Central memory CD4-positive, alpha-beta T cell (primary cell): ENCODE measurements at places on chromosomes 2 and 18.

- no peak for DNase-seq
Measured at GRCh38 chr2:226030369-226030768, 630.9 kb downstream of the NYAP2 start.

DNA sequence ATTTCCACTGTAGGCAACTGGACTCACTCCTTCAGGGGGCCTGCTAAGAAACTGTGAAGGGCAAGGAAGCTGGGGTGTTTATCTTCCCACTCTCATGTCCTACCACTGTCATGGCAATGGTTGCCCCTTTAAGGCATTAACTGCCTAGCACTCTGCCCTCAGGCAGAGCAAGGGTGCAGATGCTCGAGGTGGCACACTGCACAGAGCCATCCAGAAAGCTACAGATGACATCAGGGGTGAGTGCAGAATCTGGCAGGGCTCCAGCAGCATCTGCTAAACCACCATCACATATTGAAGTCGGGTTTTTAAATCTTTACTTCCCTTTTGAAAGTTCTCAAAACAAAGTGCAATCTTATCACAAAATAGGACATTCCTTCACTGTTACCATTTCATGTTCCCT is 75.4 kb downstream of the RAPGEF4 start:
- no peak for DNase-seq

DNA sequence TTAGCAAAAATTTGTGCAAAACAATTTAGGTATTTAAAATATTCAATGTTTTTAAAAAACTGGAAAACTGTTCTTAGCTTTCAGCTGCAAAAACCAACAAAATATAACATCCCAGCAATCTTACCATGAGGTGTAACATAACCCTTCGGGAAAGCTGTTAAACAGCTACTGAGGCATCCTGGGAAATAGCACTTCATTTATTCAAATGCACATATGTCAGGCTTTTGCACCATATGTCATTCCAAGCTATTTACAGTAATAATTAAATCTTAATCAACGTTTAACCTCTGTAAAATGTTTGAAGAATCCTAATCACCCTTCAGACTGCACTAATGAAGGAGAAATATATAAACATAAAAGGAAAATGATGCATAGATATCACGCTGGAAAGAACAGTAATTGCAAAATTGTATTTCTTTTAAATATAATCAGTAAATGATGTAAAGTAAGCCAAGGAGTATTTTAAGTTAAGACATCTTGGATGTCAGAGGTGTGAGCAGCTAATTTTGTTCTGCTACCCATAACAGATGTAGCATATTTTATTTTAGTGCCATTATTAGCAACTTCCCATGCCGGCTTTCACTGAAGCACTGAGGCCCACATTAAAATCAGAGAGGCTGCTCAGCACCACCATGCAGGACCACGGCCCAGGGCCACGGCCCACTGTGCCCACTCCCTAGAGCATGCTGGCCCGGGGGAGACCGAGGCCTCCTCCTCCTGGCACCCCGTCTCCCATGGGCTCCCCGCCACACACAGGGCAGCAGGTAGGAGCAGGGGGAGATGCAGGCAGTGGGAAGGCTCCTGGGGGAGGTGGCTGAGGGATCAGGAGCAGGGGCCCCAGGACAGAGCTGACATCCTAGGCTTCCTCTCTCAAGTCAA is 30.9 kb downstream of the EMX1 start:
- DNase-seq = no peak

DNA sequence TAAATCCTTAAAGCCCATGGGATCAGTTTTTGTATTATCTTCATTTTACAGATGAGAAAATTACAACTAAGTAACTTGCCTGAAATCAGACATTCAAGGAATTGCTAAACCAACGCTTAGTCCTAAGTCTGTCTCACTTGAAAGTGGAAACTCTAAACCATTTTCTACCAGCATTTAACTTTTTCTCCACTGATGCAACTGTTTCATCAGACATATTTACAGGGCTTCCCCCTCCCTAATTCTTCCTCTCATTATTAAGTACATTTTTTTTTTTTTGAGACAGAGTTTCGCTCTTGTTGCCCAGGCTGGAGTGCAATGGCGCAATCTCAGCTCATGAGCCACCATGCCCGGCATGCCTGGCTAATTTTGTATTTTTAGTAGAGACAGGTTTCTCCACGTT is 88.6 kb downstream of the ACVR1C start:
- DNase-seq = no peak

- DNase-seq = no peak
Measured at GRCh38 chr2:154692927-154693326, 5.6 kb upstream of the KCNJ3 start.

- DNase-seq = no peak
Measured at GRCh38 chr2:148719941-148720436, 75.4 kb downstream of the EPC2 start.

DNA sequence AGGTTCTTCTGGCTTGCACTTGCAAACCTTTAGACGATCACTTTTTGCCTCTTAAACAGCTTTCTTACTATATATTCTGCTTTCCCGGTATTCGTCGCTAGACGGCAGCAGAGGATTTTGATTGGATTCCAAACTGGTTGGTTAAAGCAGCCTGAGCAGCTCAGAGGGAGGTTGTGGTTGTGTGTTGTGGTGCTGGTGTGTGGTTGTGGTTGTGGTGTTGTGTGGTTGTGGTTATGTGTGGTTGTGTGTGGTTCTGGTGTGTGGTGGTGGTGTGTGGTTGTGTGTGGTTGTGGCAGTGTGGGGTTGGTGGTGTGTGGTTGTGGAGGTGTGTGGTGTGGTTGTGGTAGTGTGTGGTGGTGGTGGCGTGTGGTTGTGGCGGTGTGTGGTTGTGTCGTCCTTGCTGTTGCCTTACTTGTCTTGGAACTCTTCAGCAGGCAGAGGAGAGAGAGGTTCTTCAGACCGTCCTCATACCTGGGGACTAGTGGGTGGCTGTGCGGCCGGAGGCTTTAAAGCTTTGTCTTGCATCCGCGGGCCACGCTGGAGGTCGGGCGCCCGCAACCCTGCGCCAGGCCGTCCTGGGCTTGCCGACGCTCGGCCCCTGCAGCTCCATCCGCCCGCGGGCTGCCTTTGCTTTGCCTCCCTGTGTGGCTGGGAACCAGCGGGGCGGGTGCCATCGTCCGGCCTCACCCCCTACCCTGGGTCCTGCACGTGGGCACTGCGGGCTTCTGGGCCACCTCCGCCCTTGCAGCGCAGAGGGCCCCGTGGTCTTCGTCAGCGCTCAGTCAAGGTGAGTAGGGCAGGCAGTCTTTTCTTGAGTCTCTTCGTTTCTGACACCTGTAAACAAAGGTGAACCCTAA is 190.8 kb downstream of the ARHGAP28 start:
- no peak for DNase-seq

GRCh38 chr2:31324016-31324633 is 90.2 kb downstream of the EHD3 start:
- DNase-seq = no peak

DNA sequence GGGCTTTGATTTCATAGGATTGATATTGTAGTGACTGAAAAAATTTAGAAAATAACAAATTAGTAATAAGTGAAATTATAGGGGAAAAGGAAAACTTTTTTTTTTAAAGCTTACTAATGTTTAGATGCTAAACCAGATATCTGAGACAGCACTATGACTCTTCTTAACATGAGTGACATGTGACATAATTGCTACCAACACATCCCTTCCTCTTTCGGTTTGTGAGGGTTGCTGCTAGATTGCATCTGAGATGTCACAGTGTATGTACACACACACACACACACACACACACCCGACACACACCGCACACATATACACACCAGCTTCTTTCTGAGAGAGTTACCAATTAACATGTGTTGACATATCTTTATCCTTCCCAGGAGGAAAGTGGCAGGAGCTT is 18.0 kb downstream of the RAPGEF4 start:
- no peak for DNase-seq

DNA sequence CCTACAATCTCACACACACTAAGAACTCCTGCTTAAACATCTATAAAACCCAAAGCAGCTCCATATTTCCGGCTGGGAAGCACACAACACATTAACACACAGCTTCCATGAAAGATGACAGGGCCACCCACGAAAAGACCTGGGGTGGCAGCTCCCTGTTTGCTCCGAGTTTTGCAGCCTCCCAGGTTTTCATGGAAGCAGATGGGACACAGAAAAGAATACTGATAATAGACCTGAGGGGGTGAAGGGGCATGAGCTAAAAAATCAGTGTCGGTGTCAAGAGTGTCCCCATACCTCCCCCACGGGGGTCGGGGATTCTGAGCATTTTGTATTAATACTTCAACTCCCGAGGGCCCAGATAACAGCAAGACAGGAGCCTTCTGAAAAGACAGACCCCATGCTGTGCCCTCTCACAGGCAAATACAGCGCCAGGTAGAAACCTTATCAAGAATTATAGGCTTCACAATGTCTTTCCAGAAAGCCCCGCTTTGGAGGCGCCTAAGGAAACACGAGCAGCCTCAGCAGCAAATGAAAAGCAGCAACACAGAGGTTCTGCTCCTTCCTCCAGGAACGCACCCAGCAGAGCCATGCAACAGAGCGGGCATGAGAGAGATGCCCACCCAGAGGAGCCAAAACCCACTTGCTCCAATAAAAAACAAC is 50.5 kb downstream of the ZNF516 start:
- no peak for DNase-seq

- no peak for DNase-seq
Measured at GRCh38 chr2:39947294-39948015, 168.4 kb upstream of the THUMPD2 start.
